ENCODE measurements at places on chromosomes 6 and 20.

DNA sequence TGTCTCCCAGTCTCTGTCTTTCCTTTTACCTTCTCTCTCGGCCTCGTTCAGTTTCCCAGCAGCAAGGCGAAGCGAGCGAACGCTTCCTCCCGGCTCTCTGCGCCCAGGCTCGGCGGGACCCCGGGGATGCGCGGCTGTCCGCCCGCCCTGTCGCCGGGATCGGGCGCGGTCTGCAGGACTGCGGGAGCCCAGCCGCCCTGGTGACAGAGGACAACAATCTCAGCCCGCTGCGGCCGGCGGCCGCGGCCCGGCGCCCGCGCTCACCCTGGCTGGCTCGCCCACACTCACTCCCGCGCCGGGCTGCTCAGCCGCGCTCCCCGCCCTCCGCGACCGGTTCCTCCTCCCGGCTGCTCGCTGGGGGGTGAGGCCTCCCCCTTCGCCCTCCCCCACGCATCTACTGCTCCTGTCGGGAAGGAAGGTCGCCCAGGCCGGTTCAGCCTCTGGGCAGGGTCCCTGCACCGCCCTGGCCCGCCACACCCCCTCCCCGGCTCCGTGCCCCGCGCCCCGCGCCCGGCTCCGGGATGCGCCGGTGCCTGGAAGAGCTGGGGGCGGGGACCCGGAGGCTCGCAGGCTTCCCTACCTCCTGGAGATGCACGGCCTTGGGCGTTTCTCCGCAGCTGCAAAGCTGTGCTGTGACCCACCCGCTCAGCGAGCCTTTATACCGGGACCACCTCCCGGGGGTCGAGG, 410 bp downstream of the SYNE1 start:
- peak; percentile 18 for DNase-seq

GRCh38 chr20:59220161-59220560, 56.5 kb downstream of the ZNF831 start:
- DNase-seq, result no peak

DNA sequence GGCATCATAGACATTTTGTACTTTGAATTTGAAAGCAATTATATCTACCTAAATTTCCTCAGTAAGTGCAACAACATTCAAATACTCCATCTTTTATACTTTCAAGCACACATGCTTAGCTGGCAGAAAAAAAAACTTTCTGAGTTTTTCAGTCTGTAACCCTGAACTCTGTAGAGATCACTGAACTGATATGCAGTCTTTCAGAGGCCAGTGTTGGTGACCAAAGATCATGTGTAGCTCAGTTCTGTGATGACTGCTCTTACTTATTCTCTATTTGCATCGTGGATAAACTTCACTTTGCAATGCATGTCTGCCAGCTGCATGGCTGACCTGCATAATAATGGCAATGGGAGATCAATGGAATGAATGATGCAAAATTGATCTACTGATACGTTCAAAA, 431.3 kb downstream of the FRK start:
- no peak for DNase-seq

GRCh38 chr6:42100029-42100901, 42.2 kb downstream of the C6orf132 start:
- DNase-seq, result peak; percentile 65

- DNase-seq, result peak; percentile 81
Observed at GRCh38 chr6:31907158-31907813, 5.4 kb upstream of the ZBTB12 start.

GRCh38 chr6:110856296-110856695, 18.3 kb upstream of the AMD1 start:
- DNase-seq, result no peak

GRCh38 chr20:2937902-2938301, 64.6 kb downstream of the PTPRA start:
- DNase-seq, result no peak

- DNase-seq, result no peak
Observed at GRCh38 chr6:55239099-55239498, 64.8 kb downstream of the HCRTR2 start.
